ENCODE measurements at places on chromosomes 3 and 15.

GRCh38 chr15:69181424-69181823 lies 21.0 kb downstream of the GLCE start:
- no peaks in the 10 kb centered on the region for H3K4me1 ChIP-seq
- no peak overlapping the region for H3K4me3 ChIP-seq
- no peaks in the 10 kb centered on the region for H3K36me3 ChIP-seq
- DNase-seq: no peak
- H3K27ac ChIP-seq: no peak overlapping the region

- H3K36me3 ChIP-seq: no peaks in the 10 kb centered on the region
- no peaks in the 10 kb centered on the region for H3K27me3 ChIP-seq
- H3K27ac ChIP-seq: no peak overlapping the region
- H3K4me3 ChIP-seq: no peak overlapping the region
These were observed 3.8 kb downstream of the MPI start for GRCh38 chr15:74893627-74894026.

- no peak overlapping the region for H3K27ac ChIP-seq
- H3K27me3 ChIP-seq: no peaks in the 10 kb centered on the region
- H3K36me3 ChIP-seq: no peaks in the 10 kb centered on the region
- no peak for DNase-seq
- H3K4me3 ChIP-seq: no peak overlapping the region
These were observed 5.6 kb downstream of the HLTF start for GRCh38 chr3:149080699-149081091.

DNA sequence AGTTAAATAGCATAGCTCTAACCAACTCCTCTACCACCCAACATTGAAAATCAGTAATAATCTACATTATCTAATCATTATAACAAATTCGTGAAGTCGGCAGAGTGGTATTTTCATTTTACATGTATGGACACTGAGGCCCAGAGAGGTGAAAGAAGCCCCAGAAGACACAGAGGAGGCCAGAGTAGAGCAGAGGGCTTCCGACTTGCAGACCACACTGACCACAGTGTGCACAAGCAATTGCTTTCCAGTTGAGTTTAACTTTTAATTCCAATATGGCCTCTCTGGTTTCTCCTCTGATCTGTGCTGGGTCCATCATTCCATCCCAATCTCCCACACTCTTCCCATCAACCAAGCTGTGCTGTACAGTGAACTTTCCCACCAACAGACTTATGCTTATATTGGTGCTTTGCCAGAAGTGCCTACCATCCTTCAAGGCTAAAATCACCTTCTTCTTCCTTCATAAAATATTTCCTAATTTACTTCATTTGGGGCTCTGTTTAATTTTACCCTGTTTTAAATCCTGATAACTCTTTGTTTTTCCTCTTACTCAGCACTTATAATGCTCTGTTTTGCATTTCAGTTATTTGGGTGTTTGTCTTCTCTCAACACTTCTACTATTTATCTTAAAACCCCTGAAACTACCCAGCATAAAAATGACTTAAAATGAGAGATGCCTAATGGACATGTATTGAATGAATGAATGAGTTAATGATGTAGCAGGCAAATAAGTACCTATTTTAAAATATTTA lies 81.8 kb upstream of the TNFSF10 start:
- H3K4me3 ChIP-seq: no peak overlapping the region
- DNase-seq: no peak
- no peaks in the 10 kb centered on the region for H3K36me3 ChIP-seq
- no peaks in the 10 kb centered on the region for H3K4me1 ChIP-seq

GRCh38 chr3:131907796-131908195 lies 127.0 kb downstream of the CPNE4 start:
- DNase-seq: no peak
- no peaks in the 10 kb centered on the region for H3K36me3 ChIP-seq
- H3K4me1 ChIP-seq: no peaks in the 10 kb centered on the region
- no peak overlapping the region for H3K4me3 ChIP-seq
- H3K27me3 ChIP-seq: no peaks in the 10 kb centered on the region

DNA sequence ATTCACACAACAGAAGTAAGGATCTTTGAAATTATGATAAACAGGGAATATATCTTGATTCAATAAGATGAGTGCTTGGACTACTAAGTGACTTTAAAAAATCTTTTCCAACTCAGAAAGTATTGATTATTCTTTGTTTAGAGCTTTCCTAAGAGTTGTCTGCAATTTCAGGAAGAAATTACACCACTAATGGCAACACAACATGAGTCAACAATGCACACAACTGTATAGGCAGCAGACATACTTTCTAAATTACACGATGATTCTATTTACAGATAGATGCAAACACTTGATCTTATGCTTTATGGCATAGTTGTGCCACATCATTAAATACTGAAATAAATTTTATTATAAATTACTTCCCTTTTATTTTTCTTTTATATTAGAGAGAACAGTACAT lies 4.4 kb downstream of the NAA50 start:
- no peaks in the 10 kb centered on the region for H3K36me3 ChIP-seq
- DNase-seq: no peak
- H3K27me3 ChIP-seq: no peaks in the 10 kb centered on the region
- no peak overlapping the region for H3K4me3 ChIP-seq
- peaks cover 13% of the 10 kb centered on the region for H3K4me1 ChIP-seq

All from uterus (tissue), 4 donors.